Breast epithelium (tissue), 4 donors: ENCODE measurements at places on chromosomes 3 and 15. TPM values are rescaled to one million over a fixed set of nuclear protein-coding genes. Genes with fewer than 3 reads are reported as not detected.
A peak's percentile ranks its signal among the peaks of the same experiment; 100 is the strongest.

LRRC31 gene
- total RNA-seq: 0.29 TPM

CIDEC gene
- total RNA-seq: 153 TPM

OCA2 gene
- 0.80 TPM for total RNA-seq

ADGRG7 gene
- total RNA-seq: not detected

SENP5 gene
- 50.9 TPM for total RNA-seq

LTK gene
- not detected for total RNA-seq

H1-8 gene
- not detected for total RNA-seq

RASGRF1 gene
- not detected for total RNA-seq

BCHE gene
- total RNA-seq: 2.6 TPM

SNTN gene
- total RNA-seq: not detected

ISLR gene
- 88.0 TPM for total RNA-seq

GRCh38 chr3:18593231-18593630, 168.1 kb upstream of the SATB1 start:
- H3K4me1 ChIP-seq: no peaks in the 10 kb centered on the region
- no peak overlapping the region for H3K4me3 ChIP-seq
- H3K27me3 ChIP-seq: no peaks in the 10 kb centered on the region
- H3K27ac ChIP-seq: no peak overlapping the region
- no peak for DNase-seq
- no peaks in the 10 kb centered on the region for H3K36me3 ChIP-seq

DNA sequence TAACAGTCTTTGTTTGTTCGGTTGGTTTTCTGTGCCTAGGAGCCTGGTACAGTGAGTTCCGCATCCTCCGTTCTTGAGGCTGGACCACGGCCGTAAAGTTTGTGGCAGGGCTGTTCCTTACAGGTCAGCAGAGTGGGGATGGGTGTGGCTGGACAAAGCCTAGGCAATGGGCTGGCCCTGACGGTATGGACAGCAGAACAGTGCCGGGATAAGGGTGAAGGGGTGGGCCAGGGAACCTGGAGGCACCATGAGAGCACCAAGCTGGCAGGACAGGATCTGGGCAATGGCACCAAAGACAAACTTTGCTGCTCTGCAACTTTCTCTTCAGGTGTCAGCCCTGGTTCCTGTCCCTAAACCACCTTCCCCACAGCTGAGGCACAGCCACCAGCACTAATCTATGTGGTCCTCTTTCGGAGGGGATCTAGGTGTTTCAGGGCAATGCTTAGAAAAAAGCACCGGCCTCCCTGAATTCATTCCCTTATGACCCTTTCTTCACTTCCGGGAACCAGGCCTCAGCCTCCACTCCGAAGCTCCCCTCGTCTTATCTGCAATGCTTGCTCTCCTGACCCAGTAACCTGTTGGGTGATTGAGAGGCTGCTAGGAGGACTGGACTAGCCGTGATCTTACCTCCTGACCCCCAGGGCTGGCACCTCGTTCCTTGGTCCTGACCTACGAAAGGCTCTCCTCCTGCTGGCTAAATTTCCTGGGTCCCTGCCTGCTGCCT, 54.4 kb downstream of the KLHL6 start:
- no peak overlapping the region for H3K27ac ChIP-seq
- H3K27me3 ChIP-seq: no peaks in the 10 kb centered on the region
- H3K36me3 ChIP-seq: no peaks in the 10 kb centered on the region
- H3K4me3 ChIP-seq: no peak overlapping the region
- DNase-seq: no peak

GRCh38 chr3:136621628-136622027, 130.6 kb downstream of the STAG1 start:
- no peaks in the 10 kb centered on the region for H3K27me3 ChIP-seq
- no peaks in the 10 kb centered on the region for H3K4me1 ChIP-seq
- DNase-seq: no peak
- no peak overlapping the region for H3K4me3 ChIP-seq

- H3K27me3 ChIP-seq: no peaks in the 10 kb centered on the region
- DNase-seq: no peak
- no peak overlapping the region for H3K4me3 ChIP-seq
- no peak overlapping the region for H3K27ac ChIP-seq
- H3K4me1 ChIP-seq: no peaks in the 10 kb centered on the region
- H3K36me3 ChIP-seq: no peaks in the 10 kb centered on the region
Measured at GRCh38 chr3:53691885-53692284, 154.3 kb downstream of the CHDH start.

GRCh38 chr3:9781978-9782603, 10.2 kb downstream of the TADA3 start:
- no peak overlapping the region for H3K4me3 ChIP-seq
- H3K27me3 ChIP-seq: no peaks in the 10 kb centered on the region
- H3K36me3 ChIP-seq: peaks cover 7% of the 10 kb centered on the region

DNA sequence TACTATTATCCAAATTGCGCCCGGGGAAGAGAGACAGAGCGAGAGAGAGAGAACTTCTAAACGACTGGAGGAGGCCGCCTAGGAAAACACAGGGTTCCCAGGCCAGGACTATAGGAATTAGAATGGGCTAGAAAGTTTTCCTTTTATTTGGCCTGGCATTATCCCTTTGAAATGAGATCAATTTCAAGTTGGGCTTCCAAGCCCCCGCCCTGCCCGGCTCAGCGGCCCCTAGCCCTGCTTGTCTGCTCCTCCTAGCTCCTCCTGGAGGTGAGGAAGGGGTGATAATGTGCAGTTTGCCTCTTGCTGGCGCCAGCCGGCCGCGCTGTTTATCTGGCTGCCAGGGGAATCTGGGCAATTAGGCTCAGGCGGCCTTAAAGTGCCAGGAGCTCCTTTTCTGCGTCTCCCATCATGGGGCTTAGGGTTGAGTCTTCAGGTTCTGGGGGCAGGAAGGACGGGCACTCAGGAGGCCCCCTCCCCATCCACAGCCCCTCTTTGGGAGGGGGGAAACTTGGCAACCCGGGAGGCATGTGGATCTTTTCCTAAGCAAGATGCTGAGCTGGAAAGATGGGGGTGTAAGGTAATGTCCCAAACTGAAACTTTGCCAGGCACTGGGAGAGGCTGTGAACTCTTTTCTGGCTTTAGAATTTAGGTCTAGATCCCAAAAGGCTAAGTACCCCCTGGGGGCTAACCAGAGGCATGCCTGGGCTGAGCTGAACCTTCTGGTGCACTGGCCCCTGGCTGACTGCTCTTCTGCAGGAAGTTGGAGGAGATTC, 5.5 kb downstream of the SMAD6 start:
- no peaks in the 10 kb centered on the region for H3K36me3 ChIP-seq
- peaks cover 7% of the 10 kb centered on the region for H3K4me1 ChIP-seq
- H3K27me3 ChIP-seq: no peaks in the 10 kb centered on the region
- H3K27ac ChIP-seq: peak overlapping the region; percentile 80
- no peak for DNase-seq

DNA sequence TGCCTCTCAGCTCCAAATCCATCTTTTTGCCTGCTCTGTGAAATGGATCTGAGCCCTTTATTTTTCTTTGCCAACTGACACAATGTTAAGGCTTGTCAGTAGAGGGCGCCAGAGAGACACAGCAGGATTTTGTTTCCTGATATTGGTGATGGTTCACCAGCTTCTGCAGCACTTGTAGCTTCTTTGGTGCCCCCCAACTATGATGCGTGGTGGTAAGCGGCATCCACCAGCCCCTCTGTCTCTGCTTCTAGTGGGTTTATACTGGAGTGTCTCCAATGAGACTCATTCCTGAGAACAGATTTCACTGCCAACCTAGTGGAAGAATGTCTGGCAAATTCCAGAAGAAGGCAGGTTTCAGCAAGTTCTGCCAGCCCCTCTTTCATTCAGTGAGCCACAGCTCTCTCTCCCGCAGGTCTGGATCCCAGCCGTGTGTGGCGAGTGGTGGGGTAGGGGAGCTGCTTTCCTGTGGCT, 471.9 kb upstream of the FRG2C start:
- peak; percentile 19 for DNase-seq
- H3K4me3 ChIP-seq: no peak overlapping the region
- no peaks in the 10 kb centered on the region for H3K4me1 ChIP-seq
- H3K36me3 ChIP-seq: no peaks in the 10 kb centered on the region
- no peak overlapping the region for H3K27ac ChIP-seq

- no peak for DNase-seq
- H3K27ac ChIP-seq: peak overlapping the region; percentile 2
- no peaks in the 10 kb centered on the region for H3K4me1 ChIP-seq
- H3K27me3 ChIP-seq: no peaks in the 10 kb centered on the region
- H3K36me3 ChIP-seq: no peaks in the 10 kb centered on the region
- no peak overlapping the region for H3K4me3 ChIP-seq
Measured at GRCh38 chr15:65211482-65211982, 259 bp upstream of the CILP start.

- H3K4me3 ChIP-seq: no peak overlapping the region
- DNase-seq: no peak
- H3K27ac ChIP-seq: no peak overlapping the region
- H3K27me3 ChIP-seq: no peaks in the 10 kb centered on the region
Measured at GRCh38 chr3:137582484-137582883, 181.6 kb upstream of the SOX14 start.

- H3K36me3 ChIP-seq: no peaks in the 10 kb centered on the region
- H3K4me1 ChIP-seq: no peaks in the 10 kb centered on the region
- no peak for DNase-seq
- no peak overlapping the region for H3K27ac ChIP-seq
Measured at GRCh38 chr15:66400351-66400774, 13.7 kb downstream of the MAP2K1 start.

- H3K4me1 ChIP-seq: no peaks in the 10 kb centered on the region
- H3K27me3 ChIP-seq: no peaks in the 10 kb centered on the region
- DNase-seq: no peak
- no peak overlapping the region for H3K27ac ChIP-seq
Measured at GRCh38 chr3:164486150-164486549, 592.1 kb downstream of the SI start.

DNA sequence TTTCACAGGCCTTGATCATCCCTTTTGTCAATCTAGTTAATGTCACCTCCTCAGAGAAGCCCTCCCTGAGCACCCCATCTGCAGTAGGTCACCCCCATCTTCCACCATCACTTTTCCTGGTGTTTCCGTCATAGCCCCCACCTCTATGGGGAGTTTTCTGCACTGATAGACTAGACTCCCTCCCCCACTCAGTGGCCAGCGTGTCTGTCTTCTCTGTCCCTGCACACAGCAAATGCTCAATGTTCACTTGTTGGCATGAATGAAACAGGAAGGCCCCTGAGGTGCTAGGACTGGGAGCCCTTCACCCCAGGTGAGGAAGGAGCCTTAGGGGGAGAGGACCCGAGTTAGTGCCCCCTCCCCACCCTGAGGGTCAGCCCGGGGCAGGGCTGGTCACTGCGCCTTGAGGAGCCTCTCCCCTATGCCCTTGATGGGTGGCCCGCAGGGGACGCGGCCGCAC, 15.8 kb upstream of the FANCD2 start:
- peaks cover 10% of the 10 kb centered on the region for H3K4me1 ChIP-seq
- no peaks in the 10 kb centered on the region for H3K27me3 ChIP-seq
- H3K36me3 ChIP-seq: no peaks in the 10 kb centered on the region
- peak overlapping the region; percentile 56 for H3K4me3 ChIP-seq
- peak overlapping the region; percentile 90 for H3K27ac ChIP-seq
- DNase-seq: no peak

- H3K4me1 ChIP-seq: no peaks in the 10 kb centered on the region
- H3K27me3 ChIP-seq: no peaks in the 10 kb centered on the region
- DNase-seq: no peak
- no peak overlapping the region for H3K27ac ChIP-seq
- no peak overlapping the region for H3K4me3 ChIP-seq
- H3K36me3 ChIP-seq: no peaks in the 10 kb centered on the region
Measured at GRCh38 chr15:58584789-58585461, 153.1 kb downstream of the LIPC start.

DNA sequence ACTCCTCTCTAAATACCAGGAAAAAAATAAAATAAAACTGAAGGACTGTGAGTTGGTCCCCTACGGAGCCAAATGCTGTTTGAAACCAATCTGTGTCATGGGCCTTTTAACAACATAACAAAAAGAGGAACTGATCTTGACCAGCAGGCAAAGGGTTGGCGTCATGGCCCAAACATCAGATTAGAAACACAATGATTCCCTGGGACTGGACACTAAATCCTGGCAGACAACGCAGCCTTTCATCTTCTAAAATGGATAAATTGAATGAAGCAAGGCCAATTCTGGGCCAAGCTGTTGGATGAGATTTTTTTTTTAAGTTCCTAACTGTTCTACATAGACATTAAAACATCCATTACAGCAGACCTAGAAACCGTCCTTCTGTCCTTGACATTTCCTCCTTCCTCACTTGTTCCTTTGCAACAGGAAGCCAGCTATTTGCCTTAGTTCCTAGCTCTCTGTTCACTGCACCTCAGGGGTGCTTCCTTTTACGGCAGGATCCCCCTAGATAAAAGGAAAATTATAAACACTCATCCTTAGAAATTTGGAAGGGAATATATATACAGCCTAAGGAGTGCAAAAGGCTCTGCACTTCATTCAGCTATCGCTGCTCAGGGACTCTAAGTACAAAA, 21.6 kb upstream of the TAFA4 start:
- no peaks in the 10 kb centered on the region for H3K36me3 ChIP-seq
- H3K4me3 ChIP-seq: no peak overlapping the region
- no peaks in the 10 kb centered on the region for H3K27me3 ChIP-seq
- no peak for DNase-seq
- no peak overlapping the region for H3K27ac ChIP-seq
- no peaks in the 10 kb centered on the region for H3K4me1 ChIP-seq

- no peak for DNase-seq
- no peaks in the 10 kb centered on the region for H3K36me3 ChIP-seq
- H3K27ac ChIP-seq: no peak overlapping the region
- no peaks in the 10 kb centered on the region for H3K27me3 ChIP-seq
Measured at GRCh38 chr3:32373844-32374243, 17.8 kb upstream of the CMTM7 start.

DNA sequence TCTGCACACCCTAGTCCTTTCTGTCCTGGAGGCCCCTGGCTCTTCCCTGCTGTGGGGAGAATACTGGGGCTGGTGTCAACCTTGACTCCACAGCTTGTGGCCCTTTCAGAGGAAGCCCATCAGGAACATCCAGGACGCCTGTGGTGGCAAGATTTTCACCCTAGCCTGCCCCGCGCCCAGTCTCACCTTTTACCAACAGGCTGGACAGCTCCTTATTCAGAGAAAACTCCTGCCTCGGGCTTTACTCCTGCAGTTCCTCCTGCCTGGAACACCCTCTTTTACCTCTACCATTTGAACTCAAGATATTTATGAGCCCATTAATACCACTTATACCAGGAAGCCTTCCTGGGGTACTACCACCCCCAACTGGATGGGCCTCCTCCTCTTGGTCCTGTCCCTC, 2.7 kb upstream of the CACNA2D2 start:
- H3K27me3 ChIP-seq: no peaks in the 10 kb centered on the region
- no peaks in the 10 kb centered on the region for H3K36me3 ChIP-seq
- peaks cover 4% of the 10 kb centered on the region for H3K4me1 ChIP-seq
- DNase-seq: no peak
